Activated T-helper 1 cell treated with Interleukin-2 at 50 U/mL for 16 hours (primary cell): ENCODE measurements at places on chromosomes 5 and 9.

- no peak for DNase-seq
These were observed 19.6 kb upstream of the ROPN1L start for GRCh38 chr5:10421896-10422691.

DNA sequence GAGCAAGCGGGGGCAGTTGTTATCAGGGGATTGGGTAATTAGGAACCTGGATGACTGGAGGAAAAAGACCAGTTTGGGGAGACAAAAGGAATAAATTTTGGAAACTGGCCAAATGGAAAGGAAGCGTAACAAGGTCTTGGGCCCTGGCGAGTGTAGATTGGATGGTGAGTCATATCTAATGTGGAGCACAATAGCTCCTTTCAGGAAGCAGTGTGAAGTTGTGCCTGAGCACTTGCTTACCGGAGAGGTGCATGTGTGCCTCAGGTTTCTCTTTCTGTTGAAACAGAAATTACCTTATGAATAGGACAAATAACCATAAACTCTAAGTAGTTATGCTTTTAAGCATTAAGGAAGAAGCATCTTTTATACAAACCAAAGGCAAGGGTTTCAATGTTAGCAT lies 176.4 kb downstream of the KIF4B start:
- DNase-seq = no peak

- no peak for DNase-seq
These were observed 139.0 kb downstream of the AGTPBP1 start for GRCh38 chr9:85602742-85603141.

- DNase-seq = no peak
These were observed 122.1 kb upstream of the DAPK1 start for GRCh38 chr9:87375397-87376073.

- DNase-seq = no peak
These were observed 185.4 kb downstream of the GABBR2 start for GRCh38 chr9:98523231-98523901.

DNA sequence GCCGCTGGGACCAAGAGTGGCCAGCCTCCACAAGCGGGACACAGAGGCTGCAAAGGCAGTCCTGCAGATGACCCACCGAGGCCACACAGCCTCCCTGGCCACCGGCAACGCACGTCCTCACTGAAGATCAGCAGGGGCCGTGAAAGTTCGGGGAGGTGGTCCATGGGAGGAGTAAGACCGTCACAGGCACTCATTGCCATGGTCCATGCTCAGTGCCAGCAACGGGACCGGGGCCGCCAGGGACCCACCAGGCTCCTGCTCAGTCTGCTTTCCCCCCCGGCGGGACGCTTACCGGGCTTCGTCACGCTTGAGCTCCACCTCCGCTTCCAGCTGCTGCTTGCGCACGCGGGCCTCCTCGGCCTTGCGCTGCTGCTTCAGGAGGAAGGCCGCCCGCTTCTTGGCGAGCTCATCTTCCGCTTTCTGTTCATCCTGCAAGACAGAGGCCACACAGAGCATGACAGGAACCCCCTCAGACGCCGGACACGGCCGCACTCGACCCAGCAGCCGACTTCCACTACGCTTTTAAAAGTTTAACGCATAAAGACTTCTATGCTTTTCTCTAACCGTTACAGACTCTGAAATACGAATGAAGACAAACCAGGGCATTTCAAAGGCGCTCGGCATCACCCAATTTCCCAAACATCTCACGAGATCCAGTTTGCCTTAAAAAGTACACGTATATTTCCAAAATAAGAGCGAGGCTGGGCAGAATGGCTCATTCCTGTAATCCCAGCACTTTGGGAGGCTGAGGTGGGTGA lies 88.4 kb downstream of the CAMSAP1 start:
- no peak for DNase-seq

- DNase-seq = no peak
These were observed 116.3 kb downstream of the PTTG1 start for GRCh38 chr5:160537940-160538339.

DNA sequence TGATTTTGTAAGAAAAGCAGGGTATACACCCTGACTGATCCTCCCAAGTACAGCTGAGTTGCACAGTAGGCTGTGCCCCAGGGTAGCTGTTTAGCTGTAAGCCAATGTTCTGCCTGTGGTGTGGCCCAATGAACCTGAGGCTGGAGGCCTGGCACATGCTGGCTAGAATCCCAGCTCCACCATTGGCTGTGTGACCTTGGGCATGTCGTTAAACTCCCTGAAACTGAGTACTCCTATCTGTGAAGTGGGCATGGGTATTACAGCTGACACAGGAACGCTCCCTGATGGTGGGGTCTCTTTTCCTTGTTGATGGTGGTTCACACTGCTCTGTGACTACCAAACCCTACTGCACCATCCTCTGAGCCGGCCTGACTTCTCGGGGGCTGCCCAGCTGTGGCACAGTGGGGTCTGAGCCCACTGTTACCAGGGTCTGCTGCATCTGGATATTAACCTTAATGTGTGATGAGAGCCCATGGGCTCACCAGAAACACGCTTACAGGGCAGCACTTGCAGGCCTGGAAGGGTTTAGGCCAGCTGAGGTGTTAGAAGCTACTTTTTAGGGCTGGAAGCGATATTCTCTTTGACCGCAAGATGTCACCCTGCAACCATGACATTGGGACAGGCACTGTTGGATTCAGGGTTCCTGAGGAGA lies 7.0 kb upstream of the GADD45G start:
- DNase-seq = no peak

DNA sequence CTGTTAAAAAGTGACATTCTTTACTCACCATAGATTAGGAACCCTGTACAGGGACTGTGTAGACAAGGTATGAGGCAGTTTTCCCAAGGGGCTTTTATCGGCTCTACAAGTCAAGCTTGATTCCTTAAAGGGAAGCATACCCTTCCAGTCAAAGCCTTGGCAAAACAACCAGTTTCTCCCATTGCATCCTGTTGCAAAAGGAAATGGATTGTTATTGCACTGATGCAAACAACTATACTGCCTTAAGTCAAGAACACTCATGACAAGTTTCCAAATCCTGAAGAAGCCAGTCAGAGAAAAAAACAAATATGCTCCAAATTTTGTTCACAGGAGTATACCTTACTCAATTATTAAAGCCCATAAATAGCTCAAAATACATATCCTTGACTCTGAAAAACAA lies 67.5 kb downstream of the RGMB start:
- no peak for DNase-seq

- DNase-seq = no peak
These were observed 27.0 kb downstream of the GRIN3A start for GRCh38 chr9:101711330-101711941.

DNA sequence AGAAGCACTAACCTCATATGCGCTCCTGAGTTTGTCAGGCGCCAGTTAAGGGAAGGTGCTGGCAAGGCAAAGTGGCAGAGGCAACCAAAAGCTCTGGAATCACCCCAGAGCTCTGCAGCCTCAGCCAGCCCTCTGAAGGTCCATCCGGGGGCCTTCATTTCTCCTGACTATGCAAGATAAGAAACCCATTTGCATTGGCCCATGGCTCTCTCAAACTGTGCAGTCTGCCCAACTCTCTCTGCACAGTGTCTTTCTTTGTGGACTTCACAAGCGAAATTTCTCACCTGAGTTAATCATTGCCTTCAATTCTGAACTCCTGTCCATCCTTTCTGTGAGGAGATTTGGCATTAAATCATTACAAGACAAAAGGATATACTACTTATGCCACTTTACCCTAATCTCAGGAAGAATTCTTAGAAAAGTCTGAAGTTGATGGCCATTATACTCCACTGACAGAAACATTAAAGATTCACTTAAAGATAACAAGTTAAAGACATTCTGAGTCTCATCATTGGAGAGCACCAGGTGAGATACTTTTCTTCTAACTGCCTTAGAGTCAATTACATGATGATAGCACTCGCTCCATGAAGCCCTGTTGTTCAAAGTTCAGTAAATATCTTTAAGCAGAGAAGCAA lies 235.6 kb downstream of the SPOCK1 start:
- DNase-seq = no peak

GRCh38 chr5:24644761-24645160 lies at the start of gene CDH10:
TSS of gene CDH10 (minus strand) at chr5:24644978. CDS start at chr5:24593490, 51,488 bp downstream.
- DNase-seq = no peak

DNA sequence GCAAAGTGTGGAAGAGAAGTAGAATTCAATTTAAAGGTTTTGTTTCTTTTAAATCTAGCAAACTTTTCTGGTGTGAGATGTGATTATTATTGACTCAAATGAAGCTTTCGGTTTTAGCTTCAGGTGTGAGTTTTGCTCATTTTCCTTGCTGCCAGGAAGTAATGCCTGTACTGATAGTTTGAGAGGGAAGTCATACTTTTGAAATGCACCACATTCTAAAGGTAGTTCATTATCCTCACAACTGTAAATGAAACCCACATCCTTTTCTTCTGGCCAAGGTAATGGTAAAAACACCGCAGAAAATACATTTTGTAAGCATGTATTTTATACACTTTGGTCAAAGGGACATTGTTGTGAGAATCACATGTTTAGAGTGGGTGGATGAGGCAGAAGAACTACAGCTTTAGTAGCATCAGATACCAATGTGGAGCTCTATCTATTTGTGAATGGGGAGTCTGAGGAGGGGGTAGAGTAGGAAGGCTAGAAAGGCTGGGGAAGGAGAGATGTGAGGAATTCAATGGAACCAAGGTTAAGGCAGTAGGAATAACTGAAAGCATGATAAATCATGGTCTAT lies 167.0 kb upstream of the CDKN2B start:
- DNase-seq = no peak

DNA sequence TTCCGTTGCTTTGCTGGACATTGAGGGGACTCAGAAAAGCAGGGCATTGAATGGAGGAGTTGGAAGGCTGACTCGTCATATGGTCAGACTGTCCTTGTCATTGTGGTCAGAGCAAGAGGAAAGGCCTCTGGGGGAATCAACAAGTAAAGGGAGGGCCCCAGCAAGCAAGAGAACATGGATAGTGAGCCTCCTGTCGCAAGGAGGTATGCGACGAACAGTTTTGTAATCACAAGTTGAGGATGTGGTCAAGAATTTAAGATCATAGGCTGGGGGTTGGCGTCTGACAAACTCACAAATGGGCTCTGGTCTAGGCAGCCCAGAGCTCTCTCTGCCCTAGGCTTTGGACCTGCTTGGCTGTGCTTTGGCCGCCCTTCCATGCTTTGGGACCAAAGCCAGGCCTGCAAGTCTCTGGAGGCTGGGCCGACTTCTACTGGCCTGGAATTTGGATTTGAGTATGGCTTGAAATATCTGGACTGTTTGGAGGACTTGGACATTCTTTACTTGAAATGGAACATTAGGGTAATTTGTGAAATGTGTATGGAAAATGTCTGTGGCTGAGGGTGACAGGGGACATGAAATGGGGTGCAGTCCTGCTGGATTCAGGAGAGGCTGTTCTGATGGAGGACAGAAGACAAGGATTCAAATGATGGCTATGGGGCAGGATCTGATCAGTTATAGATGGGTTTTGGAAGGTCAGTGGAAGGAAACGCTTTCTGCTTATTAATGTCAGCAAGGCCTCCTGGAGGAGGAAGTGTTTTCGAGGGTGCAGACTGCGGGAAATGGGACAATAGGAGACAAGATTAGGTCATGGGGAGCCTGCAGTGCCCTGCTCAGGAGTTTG lies 19.2 kb upstream of the NDST1 start:
- no peak for DNase-seq

GRCh38 chr9:13744261-13744901 lies 464.9 kb upstream of the MPDZ start:
- no peak for DNase-seq

DNA sequence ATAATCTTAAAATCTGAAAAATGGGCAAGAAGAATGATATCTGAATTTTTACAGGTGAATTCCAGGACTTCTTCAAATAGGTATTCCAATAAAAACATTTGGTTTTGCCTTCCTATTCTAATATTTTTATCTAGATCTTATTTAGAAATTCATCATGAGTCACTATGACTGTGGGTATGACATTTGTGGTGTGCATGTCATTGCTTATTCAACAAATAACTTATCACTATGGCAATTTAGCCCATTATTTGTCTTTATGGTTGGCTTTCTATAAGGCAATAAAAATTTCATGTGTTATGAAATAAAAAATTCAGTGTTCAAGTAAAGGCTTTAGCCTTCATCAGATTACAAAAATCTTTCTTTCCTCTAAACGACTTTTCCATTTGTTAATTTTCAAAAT lies 1139.6 kb upstream of the NUDT12 start:
- no peak for DNase-seq

DNA sequence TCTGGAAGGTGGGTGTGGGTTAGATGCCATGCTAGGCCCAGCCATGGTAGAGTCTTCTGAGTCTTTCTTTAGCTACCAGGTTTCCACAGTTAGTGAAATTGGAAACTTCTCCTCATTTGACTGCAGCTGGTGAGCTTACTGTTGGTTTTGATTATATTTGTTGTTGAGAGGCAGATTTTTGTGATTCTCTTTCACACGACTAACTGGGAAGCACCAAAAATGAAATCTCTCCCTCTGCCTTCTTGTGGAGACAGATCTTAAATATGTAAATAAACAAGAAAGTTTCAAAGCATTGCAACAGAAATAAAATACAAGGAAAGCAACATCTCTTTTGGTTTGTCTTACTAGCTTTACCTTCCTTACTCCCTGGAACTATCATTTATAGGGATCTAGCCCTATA lies 122.2 kb downstream of the CEMIP2 start:
- no peak for DNase-seq

DNA sequence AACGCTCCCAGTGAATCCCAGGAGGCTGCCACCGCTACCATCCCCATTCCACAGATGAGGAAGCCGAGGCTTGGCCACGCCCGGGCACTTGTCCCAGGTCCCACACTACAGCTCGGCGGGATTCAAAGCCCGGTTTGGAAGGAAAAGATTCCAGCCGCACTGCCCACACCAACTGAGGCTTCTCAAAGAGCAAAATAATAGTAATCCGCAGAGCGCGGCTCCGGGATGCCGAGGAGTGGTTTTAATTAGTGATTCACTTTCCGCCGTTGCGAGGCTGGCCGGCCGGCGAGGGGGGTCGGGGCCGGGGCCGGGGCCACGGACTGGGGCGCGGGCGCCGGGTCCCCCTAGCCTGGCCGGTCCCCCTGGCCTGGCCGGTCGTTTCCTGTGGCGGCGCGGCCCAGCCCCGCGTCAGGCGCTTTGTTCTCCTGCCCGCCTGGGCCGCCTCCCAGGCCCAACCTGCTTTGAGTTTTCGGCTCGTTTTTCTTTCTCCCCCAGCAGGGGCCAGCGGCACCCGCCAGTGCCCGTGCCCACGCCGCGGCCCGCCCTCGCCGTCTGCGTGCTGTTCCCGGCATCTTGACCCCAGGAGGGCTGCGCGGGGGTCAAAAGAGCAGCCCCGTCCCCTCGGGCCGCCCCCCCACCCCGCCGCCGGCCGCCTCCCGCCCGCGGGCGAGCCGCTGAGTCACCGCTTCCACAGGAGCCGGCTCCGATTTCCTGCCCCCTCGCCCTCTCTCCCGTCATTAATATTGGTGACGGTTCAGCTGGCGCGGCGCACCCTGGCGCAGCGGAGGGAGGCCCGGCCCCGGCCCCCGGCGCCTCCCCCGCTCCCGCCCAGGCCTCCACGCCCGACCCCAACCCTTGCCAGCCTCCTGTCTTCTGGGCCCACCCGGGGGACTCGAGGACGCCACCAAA lies 31.2 kb downstream of the FGF18 start:
- no peak for DNase-seq

- DNase-seq = no peak
These were observed 78.5 kb downstream of the MYO10 start for GRCh38 chr5:16857635-16858034.

GRCh38 chr9:86965636-86966395 lies 18.5 kb upstream of the GAS1 start:
- no peak for DNase-seq

- DNase-seq = no peak
These were observed 29.3 kb downstream of the PRRC2B start for GRCh38 chr9:131423171-131423581.

GRCh38 chr9:85040821-85041465 lies 371.4 kb downstream of the NTRK2 start:
- DNase-seq = no peak
